ENCODE measurements at places on chromosomes 3 and 15.

- no peak for DNase-seq
These were observed 245.1 kb upstream of the LRTM1 start for GRCh38 chr3:55172913-55173312.

- no peak for DNase-seq
These were observed 49.8 kb upstream of the SYN2 start for GRCh38 chr3:11954312-11954934.

DNA sequence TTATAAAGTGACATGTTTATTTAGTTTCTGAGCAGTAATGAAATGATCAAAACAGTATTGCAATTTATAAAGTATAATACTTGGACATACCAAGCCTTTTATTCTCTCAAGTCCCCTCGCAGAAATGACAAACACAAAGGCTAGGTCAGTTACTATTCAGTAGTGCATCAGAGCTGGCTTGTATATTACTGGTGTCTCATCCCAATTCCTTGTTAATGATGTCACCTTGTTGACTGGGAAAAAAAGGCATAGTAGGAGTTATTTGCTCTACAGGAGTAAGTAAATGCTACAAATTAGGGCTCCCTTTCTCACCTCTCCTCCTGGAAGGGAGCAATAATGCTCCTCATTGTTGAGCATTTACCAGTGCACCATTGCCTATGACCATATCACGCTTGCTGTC is 317.6 kb downstream of the CHL1 start:
- no peak for DNase-seq

DNA sequence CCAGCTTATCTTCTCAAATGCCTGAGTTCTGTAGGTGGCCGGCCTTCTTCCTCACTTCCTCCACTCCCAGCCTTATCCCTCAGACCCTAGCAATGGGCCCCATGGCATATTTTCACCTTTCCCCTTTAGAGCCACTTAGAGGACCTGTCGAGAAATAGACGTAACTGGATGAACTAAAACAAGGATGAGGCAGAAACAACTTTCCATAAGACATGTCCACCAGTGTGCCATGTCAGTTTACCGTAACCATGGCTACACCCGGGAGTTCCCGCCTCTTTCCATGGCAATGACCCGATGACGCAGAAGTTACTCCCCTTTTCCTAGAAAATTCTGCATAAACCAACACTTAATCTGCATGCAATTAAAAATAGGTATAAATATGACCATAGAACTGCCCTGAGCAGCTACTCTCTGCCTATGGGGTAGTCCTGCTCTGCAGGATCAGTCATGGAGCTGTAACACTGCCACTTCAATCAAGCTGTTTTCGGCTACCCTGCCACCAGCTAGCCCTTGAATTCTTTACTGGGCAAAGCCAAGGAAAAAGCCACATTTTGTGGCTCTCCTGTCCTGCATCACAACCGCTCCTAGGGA is 55.1 kb upstream of the ZBTB38 start:
- DNase-seq = no peak

DNA sequence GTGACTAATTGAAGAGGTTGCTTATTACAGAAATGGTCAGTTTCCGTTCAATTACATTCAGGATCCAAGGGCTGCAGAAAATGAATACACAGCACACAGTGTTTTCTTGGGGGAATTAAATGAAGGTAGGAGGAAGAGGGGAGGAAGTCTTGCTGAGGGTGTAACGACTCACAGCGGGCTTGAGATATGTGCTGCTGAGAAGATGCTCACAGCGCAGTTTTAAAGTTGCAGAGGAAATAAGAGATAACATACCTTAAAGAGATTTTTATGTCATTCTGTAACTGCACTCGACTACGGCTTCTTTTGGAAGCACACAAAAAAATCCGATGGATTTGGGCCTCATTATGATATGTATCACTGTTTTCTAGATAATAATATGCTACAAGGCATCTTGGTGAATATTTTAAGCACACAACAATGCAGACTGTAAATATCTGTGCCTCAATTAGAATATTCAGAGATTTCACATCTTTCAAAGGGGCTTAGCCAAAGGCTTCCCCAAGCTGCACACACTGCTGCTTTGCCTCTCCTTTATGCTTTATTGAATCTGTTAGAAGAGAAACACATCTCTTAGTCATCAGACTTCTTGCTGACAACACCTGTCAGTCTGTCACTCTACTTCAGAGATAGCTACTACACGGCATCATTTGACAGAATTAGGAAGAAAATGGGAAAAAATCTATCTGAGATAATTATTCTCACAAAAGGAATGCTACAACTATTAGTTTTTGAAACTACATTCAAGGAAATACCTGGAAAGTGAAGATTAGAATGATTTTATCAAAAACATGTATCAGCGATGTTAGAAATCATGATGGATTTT is 773.2 kb downstream of the OTOL1 start:
- no peak for DNase-seq

DNA sequence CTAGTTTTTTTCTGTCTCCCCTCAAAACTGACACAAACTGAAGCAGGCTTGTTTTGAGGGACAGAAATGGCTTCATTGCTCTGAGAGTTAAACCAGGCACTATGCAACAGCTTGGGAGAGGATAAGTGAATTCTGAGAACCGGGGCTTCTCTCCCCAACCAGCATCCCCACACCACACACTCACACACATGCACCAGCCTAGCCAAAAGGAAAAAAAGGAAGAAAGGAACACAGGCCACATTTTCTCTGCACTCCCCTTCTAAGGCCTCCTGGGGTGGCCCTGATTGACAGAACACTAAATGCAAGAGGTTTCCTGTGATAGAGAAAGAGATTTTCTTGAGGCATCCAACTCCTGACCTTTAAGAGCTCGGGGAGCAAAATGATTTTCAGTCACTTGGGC is 177.5 kb downstream of the TLE3 start:
- no peak for DNase-seq

DNA sequence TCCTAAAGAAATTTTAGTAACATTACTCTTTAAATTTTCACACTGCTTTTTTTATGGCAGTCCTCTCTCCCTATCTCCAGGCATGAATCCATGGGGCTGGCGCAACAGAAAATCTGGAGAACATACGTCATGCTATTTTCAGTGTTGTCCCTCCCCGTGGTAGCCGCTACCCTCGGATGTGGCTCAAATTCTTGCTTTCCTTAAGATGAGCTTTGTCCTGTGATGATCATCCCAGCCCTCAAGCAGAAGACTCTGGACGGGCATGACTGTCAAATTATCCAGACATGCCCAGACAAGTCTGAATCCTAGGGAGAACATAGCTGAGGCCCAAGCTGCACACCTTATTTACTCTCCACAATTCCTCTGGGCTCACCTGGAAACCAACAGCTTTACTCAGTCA is 49.1 kb downstream of the FMN1 start:
- no peak for DNase-seq

GRCh38 chr3:97827741-97828471 is 6.1 kb downstream of the CRYBG3 start:
- DNase-seq = no peak

DNA sequence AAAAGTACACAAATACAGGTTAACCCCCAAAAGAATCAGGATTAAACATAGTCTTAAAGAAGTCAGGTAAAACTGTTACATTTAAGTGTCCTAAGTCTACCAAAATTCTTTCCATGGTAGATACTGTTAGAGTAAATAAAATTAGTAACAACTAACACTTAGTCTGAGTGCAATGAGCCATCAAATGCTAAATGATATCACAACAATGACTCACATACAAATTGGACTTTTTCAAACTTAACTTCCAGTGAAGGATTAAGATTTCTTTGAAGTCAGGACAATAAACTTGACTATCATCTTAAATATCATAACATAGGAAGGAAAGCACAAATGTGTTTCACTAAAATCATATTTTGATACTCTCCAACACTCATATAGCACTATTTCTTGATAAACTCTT is 43.9 kb downstream of the ZNF148 start:
- no peak for DNase-seq

DNA sequence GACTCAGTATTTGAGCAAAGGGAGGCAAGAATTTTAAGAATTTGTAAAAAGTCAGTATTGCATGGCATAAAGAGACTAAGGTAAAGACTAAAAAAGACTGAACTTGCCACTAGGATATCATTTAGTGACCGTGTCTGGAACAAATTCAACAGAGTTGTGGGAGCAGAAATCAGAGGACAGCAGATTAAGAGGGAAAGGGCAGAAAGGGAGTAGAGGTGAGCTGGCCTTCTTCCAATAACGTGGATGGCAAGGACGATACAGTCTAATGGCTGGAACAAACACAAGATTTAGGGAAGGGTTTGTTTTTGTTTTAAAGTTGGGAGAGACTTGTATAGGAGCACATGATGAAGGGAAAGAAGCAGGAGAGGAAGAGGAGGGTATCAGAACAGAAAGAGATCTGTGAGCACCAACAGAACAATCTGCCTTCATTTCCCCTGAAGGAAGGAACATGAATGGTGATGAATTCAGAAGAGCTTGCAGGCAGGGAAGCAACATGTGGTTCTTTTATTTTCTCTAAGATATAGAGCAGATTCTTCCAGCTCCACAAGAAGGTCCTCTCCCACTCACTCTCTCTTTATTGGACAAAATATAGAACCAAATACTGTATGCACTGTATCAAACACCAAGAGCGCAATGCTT is 8.6 kb downstream of the VGLL4 start:
- DNase-seq = no peak

DNA sequence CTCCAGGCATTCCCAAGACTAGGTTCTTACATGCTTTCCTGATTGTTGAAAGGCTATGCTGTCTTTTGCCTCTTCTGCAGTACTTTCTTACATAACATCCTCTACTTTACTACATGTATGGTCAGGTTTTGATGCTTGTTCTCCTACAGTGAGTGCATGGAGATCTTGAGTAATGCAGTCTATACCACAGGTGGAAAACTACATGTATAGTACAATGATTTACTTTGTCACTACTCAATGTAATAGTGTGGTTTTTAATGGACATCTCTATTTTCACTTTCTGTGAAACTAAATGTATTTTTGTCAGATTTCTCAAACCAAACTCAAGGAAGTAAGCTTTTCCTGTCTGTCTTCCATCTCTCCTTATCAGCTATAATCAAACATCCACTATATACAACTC is 657.0 kb downstream of the TUSC7 start:
- no peak for DNase-seq

DNA sequence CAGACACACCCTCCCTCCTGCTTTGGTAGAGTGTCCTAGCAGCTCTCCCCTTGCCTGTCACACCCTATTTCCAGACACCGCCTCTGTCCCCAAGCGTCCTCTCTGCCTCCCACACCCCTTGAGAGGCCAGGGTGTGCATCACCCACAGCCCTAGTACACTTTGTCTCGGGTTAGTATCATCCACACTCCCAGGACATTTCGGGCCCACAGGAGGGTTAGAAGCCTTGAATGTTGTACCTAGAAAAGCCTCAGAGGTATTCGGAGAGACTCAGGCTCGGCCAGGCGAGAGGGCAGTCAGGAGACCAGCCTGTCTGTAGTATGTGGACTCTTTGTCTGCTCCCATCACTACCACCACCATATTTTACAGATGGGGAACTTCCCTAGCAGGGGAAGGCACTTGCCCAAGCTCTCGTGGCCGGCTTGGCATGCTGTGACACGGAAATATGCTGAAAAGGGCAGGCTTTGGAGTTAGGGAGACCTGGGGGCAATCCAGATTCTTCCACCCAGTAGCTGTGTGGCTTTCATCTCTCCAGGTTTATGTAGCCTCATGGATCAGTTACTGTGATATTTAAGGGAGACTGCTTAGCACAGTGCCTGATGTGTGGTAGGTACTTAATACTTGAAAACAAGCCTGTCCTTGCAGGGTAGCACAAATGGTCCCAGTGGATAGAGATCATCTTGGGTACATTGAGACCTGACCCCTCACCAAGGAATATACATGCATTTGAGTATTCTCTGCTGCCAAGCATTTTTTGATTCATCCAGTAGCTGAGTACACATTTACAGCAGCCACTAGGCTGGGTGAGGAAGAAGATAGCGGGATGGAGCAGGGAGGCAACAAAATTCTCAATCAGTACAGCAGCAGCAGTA is 1.4 kb downstream of the TMEM43 start:
- DNase-seq = no peak

DNA sequence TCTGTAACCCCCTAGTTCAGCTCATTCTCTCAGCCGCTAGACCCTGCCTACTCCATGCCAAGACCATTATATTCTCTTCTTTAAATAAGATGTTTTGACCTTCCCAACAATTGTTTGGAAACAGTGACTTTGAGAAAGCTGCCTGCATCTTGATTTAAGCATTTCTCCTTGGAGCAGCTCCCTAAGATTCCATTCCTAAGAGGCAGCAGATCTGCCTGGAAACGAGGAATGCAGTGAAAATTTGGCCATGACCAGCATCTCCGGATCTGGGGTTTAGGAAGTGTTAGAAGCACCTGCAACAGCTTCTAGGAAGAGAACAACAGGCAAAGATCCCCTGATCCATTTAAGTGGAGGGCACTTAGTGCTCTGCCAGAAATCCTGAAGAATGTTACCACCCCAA is 235.7 kb downstream of the NTRK3 start:
- no peak for DNase-seq

GRCh38 chr15:66872405-66872804 is 170.4 kb downstream of the SMAD6 start:
- no peak for DNase-seq

DNA sequence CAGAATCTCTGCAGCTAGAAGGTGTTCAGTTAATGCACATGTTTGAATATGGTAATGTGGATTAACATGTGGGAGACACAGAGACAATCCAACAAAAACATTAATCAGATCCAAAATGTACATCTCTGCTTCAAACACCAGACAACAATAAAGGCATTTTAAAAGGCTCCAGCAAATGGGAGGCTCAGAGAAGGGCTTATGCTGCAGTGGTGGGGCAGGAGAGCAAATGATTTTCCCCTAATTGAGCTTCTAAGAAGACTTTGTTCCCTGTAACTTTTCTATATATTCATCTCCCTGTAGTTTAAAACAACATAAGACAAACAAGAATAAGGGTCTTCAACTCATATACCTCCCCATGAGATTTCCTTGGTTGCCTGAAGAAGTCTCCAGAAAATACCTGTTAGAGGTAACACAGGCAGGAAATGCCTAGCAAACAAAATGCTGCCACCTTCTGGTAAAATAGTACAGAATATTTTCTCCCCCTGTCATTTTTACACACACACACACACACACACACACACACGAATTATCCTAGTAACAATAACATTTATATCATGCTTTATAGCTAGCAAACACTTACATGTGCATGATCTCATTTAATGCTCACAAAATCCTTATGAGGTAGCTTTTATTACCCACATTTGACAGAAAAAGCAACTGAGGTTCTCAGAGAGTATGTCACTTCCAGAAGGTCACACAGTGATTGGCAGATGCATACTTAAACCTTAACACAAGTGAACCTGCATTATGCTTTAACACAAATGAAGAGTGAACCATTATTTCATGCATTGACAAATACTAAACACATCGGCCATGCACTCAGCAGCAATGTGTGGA is 123.4 kb upstream of the MB21D2 start:
- DNase-seq = no peak

GRCh38 chr15:49673861-49674260 is 53.0 kb downstream of the DTWD1 start:
- no peak for DNase-seq

GRCh38 chr15:79180318-79180717 is 89.7 kb upstream of the RASGRF1 start:
- no peak for DNase-seq

GRCh38 chr3:51304230-51304629 is 80.9 kb upstream of the MANF start:
- DNase-seq = no peak

Data from pancreas (tissue), 10 donors.